ENCODE measurements at places on chromosomes 13 and 19. TPM values are rescaled to one million over a fixed set of nuclear protein-coding genes. Genes with fewer than 3 reads are reported as not detected.

The ZNF460 gene
- polyA plus RNA-seq: 8.0 TPM

GRCh38 chr13:61142506-61142905 is 273.1 kb downstream of the PCDH20 start:
- DNase-seq: no peak

The FFAR1 gene
- not detected for polyA plus RNA-seq

DNA sequence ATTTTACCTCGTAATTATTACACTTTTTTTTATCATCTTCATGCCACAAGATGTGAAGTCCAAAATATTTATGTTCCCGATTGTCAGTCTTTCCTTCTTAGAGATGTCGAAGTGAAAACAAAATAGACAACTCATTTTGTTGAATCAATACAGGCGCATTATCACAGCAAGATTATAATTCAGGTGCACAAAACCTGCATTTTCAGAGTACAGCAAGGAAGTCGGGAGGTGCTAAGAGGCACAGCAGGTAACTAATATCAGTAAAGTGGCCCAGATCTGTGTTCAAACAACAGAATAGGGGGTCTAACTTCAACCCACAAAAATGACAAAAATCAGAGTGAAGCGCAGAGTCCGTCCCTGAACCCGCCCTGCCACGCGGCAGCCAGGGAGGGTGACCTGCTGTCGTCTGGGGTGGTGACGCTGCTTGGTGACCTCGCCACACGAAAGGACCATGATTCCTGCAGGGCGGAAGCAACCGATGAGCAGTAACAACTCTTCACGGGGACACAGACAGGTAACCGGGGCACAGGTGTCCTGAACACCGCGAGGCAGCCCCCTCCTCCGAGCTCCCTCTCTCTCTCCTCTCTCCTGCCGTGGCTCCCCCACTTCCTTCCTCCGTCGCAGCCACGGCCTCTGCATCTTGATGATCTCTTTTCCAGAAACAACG is 50.9 kb upstream of the SPACA7 start:
- DNase-seq: no peak

DNA sequence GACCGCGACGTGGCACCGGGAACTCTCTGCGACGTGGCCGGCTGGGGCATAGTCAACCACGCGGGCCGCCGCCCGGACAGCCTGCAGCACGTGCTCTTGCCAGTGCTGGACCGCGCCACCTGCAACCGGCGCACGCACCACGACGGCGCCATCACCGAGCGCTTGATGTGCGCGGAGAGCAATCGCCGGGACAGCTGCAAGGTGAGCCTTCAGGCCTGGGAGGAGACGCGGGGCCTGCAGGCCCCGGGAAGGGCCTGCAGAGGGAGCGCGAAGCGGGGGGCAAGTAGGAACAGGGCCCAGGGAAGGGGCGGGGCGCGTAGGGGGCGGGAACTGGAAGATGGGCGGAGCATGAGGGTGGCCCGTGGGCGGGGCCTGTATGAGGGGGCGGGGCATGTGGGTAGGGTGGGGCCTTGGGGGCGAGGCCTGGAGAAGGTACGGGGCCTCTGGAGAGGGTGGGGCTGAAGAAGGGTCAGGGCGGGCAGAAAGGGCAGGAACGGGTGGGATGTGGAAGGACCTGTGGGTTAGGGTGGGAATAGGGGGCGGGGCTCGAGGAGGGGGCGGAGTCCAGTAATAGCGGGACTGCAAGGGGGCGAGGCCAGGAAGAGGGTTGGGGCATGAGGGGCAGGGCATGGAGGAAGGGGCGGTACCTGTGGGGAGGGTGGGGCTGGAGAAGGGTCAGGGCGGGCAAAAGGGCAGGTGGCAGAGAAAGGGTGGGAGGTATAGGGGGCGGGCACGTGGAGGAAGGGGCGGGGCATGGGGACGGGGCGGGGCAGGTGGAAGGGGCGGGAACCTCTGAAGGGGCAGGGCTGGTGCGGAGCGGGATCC is 2.5 kb downstream of the CFD start:
- DNase-seq: no peak

- no peak for DNase-seq
Observed at GRCh38 chr13:79681069-79681468, 200.1 kb downstream of the NDFIP2 start.

DNA sequence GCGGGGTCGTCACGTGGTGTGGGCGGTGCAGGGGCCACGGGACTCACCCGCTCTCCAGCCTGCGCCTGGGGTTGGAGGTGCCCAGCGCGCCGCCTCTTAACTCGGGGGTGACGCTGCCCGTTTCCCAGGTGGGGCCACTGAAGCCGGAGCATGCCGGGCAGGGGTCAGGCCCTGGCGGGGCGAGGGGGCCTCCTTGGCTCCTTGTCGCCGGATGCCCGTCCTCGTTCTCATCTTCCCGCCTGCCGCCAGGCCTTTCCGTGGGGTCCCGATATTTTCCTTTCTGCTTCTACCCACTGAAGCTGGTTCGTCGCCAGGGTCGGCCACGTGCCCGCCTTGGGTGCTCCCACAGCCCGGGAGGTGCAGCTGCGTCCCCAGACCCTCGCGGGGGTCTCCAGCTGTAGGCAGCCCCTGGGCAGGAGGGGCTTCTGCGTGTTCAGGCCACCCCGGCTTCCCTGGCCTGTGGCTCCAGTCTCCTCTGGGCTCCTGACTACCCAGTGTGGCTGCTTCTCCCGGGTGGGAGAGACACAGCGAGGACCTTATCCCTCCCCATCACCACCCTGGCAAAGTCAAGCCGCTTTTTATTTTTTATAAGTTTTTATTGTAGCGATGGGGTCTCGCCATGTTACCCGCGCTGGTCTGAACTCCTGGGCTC is 772 bp downstream of the FAM174C start:
- no peak for DNase-seq

- no peak for DNase-seq
Observed at GRCh38 chr19:55408533-55408872, 915 bp upstream of the UBE2S start.

DNA sequence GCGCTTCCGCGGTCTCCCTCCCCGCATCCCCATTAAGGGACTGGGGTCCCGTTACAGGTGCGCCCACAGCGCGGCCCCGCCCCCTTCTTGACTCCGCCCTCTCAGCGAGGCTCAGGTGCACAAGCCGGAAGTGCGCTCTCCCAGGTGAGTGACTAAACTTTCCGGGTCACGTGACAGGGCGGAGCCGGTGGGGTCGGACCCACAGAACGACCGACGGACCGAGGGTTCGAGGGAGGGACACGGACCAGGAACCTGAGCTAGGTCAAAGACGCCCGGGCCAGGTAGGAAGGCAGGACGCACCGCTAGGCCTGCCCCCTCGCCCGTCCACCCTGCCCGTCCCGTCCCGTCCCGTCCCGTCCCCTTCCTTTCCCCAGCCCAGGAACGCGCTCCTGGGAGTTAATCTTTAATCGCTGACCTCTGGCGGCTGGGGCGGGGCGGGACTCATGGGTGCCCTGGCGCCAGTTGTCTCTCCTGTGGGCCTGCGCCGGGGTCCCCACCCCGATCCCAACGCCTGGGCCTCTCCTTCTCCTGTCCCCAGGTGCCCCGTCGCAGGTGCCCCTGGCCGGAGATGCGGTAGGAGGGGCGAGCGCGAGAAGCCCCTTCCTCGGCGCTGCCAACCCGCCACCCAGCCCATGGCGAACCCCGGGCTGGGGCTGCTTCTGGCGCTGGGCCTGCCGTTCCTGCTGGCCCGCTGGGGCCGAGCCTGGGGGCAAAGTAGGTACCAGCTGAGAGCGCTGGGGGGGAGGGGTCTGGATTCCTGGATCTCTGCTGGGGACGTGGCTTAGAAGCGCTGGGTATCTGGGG is at the start of gene CRB3:
Gene CRB3 (plus strand): TSS at position 202 of the 804 bp plus-strand sequence. CDS start 431 bp downstream, at position 633.
- DNase-seq: no peak

GRCh38 chr19:5317321-5317720 is 23.3 kb downstream of the PTPRS start:
- no peak for DNase-seq

- DNase-seq: no peak
Observed at GRCh38 chr13:69044629-69045028, 1063.0 kb upstream of the ATXN8OS start.

The NCCRP1 gene
- polyA plus RNA-seq: not detected

The ZNF793 gene
- 0.23 TPM for polyA plus RNA-seq

DNA sequence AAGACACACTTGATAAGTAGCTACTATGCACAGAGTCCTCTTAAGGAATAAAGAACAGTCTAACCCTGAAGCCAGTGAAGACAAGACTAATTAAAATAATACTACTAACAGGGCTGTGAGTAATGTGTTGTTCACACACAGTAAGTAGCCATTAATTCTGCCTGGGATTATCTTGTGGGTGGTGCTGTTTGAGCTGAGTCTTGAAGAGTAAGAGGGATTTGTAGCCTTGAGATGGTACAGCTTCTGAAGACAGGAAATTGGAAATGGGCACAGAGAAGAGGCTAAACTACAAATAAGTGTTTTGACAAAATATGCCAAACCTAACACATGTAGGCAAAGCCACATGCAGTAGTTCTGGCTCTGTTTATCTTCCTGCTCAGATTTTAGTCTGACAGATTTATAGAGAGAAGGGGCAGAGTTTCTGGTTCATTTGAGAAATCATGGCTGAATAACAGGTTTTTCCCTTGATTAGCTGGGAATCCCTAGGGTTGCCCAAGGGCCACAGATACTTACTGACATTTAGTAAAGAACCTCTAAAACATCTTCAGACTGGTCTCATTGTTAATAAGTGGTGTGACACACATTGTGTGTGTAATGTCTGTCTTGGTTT is 38.0 kb downstream of the ITGBL1 start:
- no peak for DNase-seq

DNA sequence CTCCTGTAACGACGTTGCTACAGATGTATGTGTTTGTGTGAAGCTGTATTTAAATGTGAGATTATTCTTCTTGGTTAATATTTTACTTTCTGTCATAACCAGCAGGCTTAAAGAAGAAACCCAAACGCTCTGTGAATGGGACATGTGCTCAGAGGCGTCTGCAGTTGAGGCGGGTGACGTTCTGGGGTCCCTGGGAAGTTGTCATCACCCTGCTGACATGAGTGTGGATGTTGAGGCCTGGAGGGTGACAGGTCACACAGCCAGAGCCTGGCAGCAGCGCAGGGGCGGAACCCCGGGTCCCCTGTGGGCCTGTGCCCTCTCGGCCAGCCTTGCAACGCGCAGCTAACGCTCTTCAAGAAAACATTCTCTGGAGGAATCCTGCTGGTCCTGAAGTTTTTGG is 16.6 kb downstream of the RASA3 start:
- no peak for DNase-seq

DNA sequence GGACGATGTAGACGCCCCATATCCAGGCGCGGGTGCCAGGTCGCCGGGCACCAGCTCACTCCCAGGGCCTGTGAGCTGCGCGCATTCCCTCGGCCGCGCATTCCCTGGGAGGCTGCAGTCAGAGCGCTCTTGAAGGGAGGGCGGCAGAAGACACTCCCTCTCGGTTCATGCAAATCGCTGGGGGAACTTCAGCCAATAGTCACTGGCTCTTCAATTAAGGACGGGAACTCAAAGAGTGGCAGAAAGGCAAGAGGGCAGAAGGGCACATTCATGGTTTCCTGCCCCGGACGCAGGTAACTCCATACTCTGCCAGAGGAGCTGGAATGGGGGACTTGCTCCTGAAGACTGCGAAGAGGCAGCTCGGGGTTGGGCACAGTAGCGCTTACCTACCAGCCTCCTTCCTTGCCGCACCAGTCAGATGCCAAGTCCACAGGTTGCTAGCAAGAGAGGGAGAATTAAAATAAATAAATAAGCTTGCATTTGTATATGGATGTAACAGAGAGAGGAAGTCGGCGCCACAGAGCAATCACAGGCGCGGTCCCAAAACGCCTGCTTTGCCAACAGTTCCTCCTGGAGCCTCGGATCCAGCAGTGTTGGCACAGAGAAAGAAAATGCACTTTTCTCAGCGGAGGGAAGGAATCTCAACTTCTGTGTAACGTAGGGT is 459 bp downstream of the PCDH20 start:
- DNase-seq: no peak

The VSTM2B gene
- not detected for polyA plus RNA-seq

- DNase-seq: no peak
Observed at GRCh38 chr13:109881347-109881725, 95.0 kb upstream of the IRS2 start.

- no peak for DNase-seq
Observed at GRCh38 chr19:23384858-23385257, 10.4 kb downstream of the ZNF91 start.

GRCh38 chr13:50291611-50292010 is 276.4 kb downstream of the KCNRG start:
- no peak for DNase-seq

The RDH13 gene
- polyA plus RNA-seq: 11.5 TPM

- no peak for DNase-seq
Observed at GRCh38 chr13:50592412-50593155, 250.9 kb downstream of the DLEU7 start.

GRCh38 chr19:23789246-23789645 is 30.6 kb upstream of the ZNF681 start:
- no peak for DNase-seq

DNA sequence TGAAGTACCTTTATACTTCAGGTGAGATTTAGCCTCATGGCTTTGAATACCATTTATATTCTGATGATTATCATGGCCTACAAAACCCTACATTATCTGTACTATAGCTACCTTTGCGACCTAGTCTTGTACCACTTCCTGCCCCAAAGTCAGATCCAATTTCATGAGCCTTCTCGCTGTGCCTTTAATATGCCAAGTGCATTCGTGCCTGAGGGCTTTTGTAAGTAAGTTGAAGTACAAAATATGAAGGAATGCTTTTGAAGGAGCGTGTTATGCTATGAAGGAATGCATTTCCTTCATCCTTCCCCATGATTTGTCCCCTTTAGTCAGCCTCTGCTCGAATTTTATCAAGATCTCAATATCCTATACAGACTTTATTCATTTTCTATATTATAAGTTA is 9.2 kb upstream of the RASL11A start:
- no peak for DNase-seq

The RNF225 gene
- polyA plus RNA-seq: not detected

- no peak for DNase-seq
Observed at GRCh38 chr19:8212212-8212611, 3.0 kb downstream of the CERS4 start.

DNA sequence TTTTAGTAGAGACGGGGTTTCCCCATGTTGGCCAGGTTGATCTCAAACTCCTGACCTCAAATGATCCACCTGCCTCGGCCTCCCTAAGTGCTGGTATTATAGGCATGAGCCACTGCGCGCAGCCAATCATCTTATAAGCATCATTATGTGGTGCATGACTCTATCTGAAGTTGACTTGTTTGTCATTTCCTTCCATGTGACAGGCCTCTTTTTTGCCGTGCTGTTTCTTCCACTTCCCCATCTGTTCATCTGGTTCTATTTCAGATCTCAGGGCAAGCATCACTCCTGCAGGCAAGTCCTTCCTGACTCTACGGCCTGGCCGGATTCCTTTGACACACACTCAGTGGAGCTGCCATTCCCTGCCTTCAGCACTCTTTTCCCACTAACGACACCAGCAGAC is 15.2 kb downstream of the COL5A3 start:
- DNase-seq: no peak

GRCh38 chr13:72303941-72304746 is 423.3 kb downstream of the MZT1 start:
- DNase-seq: no peak

GRCh38 chr19:33756177-33756576 is 40.5 kb upstream of the KCTD15 start:
- no peak for DNase-seq

The CYP2F1 gene
- polyA plus RNA-seq: not detected

The CLC gene
- polyA plus RNA-seq: not detected

The KIRREL2 gene
- not detected for polyA plus RNA-seq

Data from GM12878 (cell line).